Bone marrow (tissue), 2 donors: ENCODE measurements at places on chromosomes 6 and 20.

DNA sequence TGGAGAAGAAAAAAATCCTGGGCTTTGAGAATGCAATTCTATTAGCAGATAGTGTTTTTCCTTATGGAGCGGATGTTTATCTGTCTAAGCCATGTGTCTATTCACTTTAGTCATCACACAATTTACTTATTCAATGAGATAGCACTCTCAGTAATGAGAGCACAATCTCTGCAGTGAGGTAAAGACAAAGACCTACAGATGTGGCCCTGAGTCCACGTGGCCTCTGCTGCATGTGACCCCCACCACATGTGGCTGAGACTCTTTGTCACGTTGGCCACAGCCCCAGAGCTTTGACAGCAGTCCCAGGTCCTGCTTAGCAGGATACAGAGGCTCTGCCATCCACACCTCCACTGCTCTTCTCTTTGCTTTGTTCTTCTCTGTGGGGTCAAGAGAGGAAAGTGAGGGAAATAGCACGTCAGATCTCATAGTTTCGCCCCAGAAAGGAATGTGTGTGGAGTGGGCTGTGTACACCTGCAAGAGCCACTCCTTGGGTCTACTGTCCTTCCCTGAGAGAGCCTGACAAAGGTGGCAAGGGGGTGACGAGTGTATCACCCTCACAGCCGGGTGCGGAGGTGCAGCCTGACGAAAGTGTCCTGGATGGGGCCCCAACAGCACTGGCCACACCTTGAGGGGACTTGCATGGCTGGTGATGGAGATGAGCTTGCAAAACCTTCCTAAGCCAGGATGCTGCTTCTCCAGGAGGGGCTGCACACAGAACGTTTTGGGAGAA is 40.7 kb downstream of the ZNF831 start:
- no peak for DNase-seq

- no peak for DNase-seq
These were observed 8.8 kb downstream of the DEFB129 start for GRCh38 chr20:235891-236290.

- peak; percentile 48 for DNase-seq
These were observed 235.8 kb downstream of the NFATC2 start for GRCh38 chr20:51306521-51307358.

DNA sequence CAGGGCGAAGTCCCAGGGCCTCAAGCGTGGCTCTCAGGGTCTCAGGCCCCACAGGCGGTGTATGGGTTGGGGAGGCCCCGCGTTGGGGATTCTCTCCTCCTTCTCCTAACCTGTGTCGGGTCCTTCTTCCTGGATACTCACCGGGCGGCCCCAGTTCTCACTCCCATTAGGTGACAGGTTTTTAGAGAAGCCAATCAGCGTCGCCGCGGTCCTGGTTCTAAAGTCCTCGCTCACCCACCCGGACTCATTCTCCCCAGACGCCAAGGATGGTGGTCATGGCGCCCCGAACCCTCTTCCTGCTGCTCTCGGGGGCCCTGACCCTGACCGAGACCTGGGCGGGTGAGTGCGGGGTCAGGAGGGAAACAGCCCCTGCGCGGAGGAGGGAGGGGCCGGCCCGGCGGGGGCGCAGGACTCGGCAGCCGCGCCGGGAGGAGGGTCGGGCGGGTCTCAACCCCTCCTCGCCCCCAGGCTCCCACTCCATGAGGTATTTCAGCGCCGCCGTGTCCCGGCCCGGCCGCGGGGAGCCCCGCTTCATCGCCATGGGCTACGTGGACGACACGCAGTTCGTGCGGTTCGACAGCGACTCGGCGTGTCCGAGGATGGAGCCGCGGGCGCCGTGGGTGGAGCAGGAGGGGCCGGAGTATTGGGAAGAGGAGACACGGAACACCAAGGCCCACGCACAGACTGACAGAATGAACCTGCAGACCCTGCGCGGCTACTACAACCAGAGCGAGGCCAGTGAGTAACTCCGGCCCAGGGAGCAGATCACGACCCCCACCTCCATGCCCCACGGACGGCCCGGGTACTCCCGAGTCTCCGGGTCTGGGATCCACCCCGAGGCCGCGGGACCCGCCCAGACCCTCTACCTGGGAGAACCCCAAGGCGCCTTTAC is at the start of gene HLA-G:
Gene HLA-G (plus strand): TSS at position 247 of the 892 bp plus-strand sequence. CDS start 20 bp downstream, at position 267.
- no peak for DNase-seq

DNA sequence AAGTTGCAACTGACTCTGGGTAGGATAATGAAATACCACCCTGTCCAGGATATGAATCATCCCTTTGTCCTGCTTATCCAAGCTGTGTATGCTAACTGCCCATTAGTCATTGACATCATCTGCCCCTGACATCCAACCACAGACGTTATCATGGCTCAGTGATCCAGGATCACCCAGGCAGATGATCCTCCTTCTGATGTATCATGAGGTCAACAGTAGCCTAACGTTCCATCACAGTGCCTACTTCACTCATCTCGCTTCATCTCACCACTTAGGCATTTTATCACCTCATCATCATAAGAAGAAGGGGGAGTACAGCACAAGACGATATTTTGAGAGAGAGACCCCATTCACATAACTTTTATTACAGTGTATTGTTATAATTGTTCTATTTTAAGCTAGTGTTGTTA is 13.4 kb upstream of the BTN3A2 start:
- no peak for DNase-seq
